Activated gamma-delta T cell (primary cell): ENCODE measurements at places on chromosomes 1 and 21.

GRCh38 chr1:17949511-17949910, 158.1 kb upstream of the IGSF21 start:
- DNase-seq = no peak

DNA sequence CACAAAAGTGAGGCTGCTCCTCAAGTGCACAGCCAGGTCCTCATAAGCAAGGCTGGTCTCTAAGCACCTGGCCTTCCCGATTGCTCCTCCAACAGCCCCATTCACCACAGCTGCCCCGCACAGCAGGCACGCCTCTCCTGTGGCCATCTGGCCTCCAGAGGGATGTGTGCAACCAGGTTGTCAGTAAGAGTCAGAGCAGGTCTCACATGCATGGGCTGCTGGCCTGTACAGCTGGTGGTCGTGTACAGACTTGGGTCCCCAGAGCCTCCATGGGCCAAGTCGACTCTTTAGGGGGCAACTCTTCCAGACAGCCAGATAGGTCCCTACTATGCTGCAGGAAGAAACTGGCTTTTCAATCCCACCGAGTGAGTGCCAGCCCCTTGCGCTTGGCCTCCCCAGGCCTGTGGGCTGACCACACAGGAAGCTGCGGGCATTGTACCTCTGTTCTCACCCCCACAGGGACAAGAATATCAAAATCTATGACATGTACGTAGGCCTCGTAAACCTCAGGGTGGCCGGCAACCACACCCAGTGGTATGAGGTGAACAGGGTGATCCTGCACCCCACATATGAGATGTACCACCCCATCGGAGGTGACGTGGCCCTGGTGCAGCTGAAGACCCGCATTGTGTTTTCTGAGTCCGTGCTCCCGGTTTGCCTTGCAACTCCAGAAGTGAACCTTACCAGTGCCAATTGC, 1.4 kb downstream of the PRSS38 start:
- DNase-seq = no peak

DNA sequence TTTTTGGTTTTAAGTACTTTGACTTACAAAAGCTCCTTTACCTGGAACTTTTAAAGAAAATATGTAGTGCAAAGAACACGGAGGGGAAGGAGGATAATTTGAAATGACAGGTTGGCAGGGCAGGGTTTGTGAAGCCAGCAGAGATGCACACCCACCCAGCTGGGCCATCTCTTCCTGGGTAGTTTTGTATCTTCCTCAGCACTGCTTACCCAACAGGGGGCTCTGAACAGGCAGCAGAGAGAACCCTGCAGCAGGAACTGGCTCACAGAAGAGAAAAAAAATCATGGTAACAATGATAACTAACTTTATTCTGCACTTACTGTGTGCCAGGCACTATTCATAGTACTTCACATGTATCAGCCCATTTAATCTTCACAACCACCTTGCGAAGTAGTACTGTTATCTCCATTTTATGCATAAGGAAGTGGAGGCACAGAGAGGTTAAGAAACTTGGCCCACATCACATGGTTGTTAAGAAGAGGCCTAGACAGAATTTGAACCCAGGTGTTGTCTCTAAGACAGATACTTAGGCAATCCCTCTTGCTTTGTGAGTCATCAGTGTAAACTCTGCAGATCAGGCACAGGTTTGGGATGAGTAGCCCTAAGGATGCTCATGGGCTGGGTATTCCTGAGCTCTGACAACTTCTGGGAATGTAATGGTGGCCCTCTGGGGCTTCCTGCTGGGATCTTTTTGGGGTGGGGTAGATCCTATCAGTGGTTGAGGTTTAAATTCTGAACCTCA, 60.8 kb downstream of the ELK4 start:
- no peak for DNase-seq

DNA sequence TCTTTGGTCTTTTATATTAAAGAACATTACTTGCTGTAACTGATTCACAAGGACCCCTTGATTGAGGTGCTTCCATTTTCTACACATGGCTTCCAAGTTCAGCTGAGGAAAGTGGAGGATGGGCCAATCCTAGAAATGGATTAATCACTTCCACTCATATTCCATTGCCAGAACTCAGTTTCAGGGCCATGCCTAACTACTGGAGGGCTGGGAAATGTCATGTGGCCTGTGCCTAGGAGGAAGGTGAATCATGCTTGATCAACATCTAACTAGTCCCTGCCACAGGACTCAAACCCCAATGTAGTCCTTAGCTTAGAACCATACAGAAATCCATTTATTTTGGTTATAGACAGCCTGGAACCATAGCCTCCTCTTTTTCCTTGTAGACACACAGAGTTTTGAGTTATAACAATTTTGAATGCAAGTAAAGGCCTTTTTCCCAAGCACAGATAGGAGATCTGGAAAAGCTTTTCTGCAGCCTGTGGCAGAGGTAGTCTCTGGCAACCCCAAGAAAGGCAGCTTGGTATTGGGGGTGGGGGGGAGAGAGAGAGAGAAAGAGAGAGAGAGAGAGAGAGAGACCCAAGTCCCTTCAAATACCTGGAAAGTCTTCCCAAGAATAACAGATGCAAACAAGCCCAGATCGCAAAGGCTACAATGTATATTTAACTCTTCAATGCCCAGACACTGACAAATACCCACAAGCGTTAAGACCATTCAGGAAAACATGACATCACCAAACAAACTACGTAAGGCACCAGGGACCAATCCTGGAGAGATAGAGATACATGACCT, 12.5 kb downstream of the MAST2 start:
- DNase-seq = no peak

GRCh38 chr1:155835548-155835947, 21.5 kb downstream of the GON4L start:
- DNase-seq = no peak
